ENCODE measurements at places on chromosomes 2 and 18. TPM values are rescaled to one million over a fixed set of nuclear protein-coding genes. Genes with fewer than 3 reads are reported as not detected.
A peak's percentile ranks its signal among the peaks of the same experiment; 100 is the strongest.

Gene CFAP65
- 0.12 TPM for total RNA-seq

GRCh38 chr2:178912416-178913048 lies 105.3 kb upstream of the TTN start:
- no peak for DNase-seq

- no peak for DNase-seq
These were observed 76.9 kb downstream of the NDUFA10 start for GRCh38 chr2:239948100-239948881.

DNA sequence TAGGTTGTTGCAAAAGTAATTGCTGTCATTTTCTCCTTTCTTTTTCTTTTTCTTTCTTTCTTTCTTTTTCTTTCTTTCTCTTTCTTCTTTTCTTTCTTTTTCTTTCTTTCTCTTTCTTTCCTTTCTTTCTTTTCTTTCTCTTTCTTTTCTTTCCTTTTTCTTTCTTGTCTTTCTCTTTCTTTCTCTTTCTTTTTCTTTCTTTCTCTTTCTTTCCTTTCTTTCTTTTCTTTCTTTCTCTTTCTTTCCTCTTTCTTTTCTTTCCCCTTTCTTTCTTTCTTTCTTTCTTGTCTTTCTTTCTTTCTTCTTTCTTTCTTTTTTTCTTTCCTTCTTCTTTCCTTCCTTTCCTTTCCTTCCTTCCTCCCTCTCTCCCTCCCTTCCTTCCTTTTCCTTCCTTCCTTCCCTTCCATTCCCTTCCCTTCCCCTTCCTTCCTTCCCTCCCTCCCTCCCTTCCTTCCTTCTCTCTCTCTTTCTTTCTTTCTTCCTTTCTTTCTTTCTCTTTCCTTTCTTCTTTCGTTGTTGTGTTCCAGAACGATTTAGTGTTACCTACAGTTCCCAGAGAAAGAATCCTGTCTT lies 178.9 kb downstream of the RPIA start:
- no peak for DNase-seq

Gene PAX3
- not detected for total RNA-seq

DNA sequence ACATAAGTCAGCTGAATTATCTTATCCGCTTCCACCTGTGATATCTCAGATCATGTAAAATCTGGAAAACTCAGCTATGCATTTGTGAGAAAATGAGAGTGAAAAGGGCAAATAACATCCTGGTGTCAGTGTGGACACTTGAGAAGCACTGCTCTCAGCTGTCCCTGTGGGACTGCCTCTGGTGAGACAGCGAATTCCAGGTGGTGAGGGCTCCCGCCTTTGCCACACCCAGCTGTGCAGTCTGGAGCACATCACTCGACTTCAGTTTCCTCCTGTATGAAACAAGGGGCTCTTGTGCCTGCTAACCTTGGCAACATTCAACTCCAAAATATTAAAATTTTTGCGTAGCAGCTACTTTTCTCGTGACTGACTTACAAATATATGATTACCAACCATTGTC lies 194.9 kb upstream of the BOD1L2 start:
- DNase-seq, result no peak

- DNase-seq, result peak; percentile 14
These were observed 122.2 kb downstream of the NCOA1 start for GRCh38 chr2:24613154-24613814.

GRCh38 chr2:197312186-197312585 lies 1.6 kb upstream of the ANKRD44 start:
- DNase-seq, result no peak

DNA sequence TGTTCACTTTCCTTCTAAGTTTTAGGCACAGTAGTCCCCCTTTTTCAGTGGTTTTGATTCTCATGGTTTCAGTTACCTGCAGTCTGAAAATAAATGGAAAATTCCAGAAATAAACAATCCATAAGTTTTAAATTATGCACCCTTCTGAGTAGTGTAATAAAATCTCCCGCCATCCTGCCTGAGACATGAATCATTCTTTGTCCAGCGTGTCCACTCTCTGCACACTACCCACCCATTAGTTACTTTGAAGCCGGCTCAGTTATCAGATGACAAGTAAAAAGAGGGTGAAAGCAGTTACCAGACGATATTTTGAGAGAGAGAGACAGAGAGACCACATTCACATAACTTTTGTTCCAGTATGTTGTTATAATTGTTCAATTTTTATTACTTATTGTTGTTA lies 400.5 kb downstream of the TMX3 start:
- DNase-seq, result peak; percentile 10

DNA sequence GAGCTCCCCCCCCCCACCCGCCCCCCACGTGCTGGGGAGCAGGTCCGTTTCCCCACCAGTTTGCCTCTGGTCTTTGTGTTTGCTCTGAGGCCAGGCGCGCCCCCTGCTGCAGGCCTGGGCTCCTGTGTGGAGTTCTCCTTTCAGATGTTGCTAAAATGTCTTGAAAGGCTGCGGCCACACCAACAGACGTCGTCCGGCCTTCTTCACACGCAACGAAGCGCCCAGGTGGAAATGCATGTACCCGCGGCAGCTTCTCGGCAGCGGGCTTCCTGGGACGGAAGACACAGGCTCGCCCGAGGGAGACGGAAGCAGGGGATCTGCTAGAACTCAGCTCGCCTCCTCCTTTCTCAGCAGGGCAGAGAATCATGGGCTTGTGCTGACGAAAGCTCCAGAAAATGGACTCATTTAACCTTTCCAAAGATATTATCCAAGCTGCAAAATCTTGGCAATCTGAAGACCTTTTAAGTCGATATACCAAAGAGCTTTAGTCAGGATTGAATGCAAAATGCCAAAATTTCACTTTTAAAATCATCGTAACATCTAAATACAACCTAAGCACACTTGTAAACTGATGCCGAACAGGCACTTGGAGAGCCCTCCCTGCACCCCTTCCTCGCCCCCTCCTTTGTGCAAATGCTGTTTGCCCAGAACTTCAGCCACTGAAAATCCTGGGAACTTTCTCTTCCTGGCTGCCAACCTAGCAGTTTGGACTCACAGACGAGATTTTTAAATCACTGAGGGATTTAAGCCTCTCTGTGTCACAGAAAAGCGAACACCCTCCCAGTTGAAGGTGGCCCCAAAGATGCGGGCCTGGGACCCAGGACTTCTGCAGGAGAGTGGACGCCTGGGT lies 125.5 kb upstream of the ZNF516 start:
- DNase-seq, result peak; percentile 87

GRCh38 chr2:213764849-213765248 lies 480.6 kb downstream of the SPAG16 start:
- no peak for DNase-seq

- no peak for DNase-seq
These were observed 65.4 kb downstream of the CRACDL start for GRCh38 chr2:98870516-98871158.

Gene ZNF2
- total RNA-seq, result 4.5 TPM

GRCh38 chr2:209351636-209352035 lies 72.2 kb upstream of the MAP2 start:
- no peak for DNase-seq

- DNase-seq, result no peak
These were observed 159.5 kb downstream of the RIF1 start for GRCh38 chr2:151569167-151569566.
